ENCODE measurements at places on chromosomes 7 and 10. TPM values are rescaled to one million over a fixed set of nuclear protein-coding genes. Genes with fewer than 3 reads are reported as not detected.
A peak's percentile ranks its signal among the peaks of the same experiment; 100 is the strongest.

Gene NRP1
- 46.9 TPM for total RNA-seq

Gene SH2D4B
- total RNA-seq = not detected

Gene ENTPD1
- total RNA-seq = 8.9 TPM

Gene DOCK1
- total RNA-seq = 55.5 TPM

Gene TFEC
- 34.8 TPM for total RNA-seq

GRCh38 chr10:88386204-88386788, 196.8 kb downstream of the RNLS start:
- H3K36me3 ChIP-seq = no peaks in the 10 kb centered on the region
- H3K27me3 ChIP-seq = no peaks in the 10 kb centered on the region
- H3K4me1 ChIP-seq = peaks cover 40% of the 10 kb centered on the region
- DNase-seq = peak; percentile 53
- H3K27ac ChIP-seq = peak overlapping the region; percentile 95

GRCh38 chr7:1671594-1672451, 1.7 kb downstream of the ELFN1 start:
- no peak overlapping the region for H3K4me3 ChIP-seq
- H3K27me3 ChIP-seq = peaks cover 51% of the 10 kb centered on the region
- peaks cover 17% of the 10 kb centered on the region for H3K4me1 ChIP-seq

DNA sequence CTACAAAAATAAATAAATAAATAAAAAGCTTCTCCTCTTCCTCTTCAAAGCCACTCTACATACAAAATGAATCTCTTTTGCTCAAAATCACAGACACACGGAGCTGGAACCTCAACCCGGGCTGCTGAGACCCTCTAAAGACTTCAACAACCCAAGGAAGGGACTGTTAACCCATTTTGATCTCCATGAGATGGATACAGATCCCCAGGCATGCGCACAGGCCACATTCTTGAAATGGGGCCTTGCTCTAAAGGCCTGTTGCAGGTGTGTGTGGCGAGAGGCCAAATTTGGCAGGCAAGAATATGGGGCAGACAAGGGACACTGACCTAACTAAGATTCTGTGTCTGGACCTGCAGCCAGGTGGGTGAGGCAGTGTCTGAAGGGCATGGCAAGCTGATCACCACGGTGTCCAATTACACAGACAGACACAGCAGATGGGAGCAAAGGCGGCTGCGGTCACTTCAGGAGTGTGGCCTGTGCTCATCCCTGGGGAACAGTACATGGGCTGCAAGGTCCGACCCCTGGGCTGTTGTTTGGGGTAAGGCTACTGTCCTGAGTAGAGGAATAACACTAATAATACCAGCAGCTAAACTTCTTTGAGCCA, 219.8 kb downstream of the HECW1 start:
- no peaks in the 10 kb centered on the region for H3K36me3 ChIP-seq
- H3K27me3 ChIP-seq = no peaks in the 10 kb centered on the region
- H3K27ac ChIP-seq = no peak overlapping the region
- no peak overlapping the region for H3K4me3 ChIP-seq
- no peaks in the 10 kb centered on the region for H3K4me1 ChIP-seq

DNA sequence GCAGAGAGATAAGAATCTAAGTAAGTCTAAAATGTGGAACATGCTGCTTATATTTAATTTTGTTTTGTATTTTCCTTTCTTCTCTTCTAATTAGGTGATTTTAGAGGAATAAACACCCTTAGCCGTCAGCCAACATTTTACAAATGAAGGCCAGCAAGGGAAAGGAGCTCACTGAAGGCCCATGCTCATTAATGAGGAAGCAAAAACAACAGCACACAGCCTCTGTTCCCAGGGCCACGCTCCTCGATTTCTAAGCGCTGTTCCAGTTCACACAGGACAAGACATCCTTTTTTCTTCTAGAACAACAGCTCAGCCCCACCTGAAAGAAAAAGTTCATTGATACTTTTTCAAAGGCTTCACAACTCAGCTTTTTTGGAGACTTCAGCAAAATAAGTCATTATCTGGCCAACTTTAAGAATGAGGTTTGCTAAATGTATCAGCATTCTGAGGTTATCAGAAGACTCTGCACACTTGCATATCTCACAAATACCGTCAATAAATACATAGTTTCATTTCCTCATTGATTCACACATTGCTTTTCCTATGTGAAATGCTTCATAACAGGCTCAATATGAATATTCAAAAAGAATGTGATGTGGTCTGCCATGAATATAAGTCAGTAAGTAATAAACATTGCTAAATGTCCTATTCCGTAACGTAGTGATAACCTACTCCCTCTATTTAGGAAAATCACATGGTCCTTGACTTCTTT, 34.8 kb upstream of the SFMBT2 start:
- no peak overlapping the region for H3K4me3 ChIP-seq
- H3K27ac ChIP-seq = no peak overlapping the region
- no peak for DNase-seq

DNA sequence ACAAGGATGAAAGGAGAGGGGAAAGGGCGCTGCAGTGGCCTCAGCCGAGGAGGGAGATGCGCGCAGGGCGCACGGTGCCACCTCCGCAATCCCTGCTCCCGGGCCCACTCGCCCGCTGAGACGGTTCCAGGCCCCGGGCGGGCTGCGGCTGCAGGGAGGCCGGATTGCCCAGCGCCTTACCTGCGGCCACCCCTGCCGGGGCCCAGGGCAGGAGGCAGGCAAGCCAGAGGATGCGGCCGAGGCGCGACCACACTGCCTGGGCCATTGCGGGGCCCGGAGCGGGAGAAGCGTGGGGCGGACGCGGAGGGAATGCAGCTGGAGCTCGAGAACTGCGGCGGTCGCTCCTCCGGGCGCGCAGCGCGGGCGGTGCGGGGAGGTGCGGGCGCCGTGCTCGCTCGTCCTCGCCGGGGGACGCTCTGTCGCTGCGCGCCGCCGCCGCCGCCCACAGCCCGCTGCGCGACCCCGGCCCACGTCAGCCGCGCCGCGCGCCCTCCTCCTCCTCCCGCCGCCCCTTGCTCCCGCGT, at the start of gene TMEM130:
Gene TMEM130 (minus strand): TSS at position 418 of the 524 bp plus-strand sequence. CDS start 153 bp downstream, at position 265.
- no peaks in the 10 kb centered on the region for H3K36me3 ChIP-seq
- H3K4me3 ChIP-seq = peak within 1 kb of the TSS; percentile 26
- H3K4me1 ChIP-seq = no peaks in the 10 kb centered on the region
- peaks cover 37% of the 10 kb centered on the region for H3K27me3 ChIP-seq
- DNase-seq = no peak
- no peak within 1 kb of the TSS for H3K27ac ChIP-seq

DNA sequence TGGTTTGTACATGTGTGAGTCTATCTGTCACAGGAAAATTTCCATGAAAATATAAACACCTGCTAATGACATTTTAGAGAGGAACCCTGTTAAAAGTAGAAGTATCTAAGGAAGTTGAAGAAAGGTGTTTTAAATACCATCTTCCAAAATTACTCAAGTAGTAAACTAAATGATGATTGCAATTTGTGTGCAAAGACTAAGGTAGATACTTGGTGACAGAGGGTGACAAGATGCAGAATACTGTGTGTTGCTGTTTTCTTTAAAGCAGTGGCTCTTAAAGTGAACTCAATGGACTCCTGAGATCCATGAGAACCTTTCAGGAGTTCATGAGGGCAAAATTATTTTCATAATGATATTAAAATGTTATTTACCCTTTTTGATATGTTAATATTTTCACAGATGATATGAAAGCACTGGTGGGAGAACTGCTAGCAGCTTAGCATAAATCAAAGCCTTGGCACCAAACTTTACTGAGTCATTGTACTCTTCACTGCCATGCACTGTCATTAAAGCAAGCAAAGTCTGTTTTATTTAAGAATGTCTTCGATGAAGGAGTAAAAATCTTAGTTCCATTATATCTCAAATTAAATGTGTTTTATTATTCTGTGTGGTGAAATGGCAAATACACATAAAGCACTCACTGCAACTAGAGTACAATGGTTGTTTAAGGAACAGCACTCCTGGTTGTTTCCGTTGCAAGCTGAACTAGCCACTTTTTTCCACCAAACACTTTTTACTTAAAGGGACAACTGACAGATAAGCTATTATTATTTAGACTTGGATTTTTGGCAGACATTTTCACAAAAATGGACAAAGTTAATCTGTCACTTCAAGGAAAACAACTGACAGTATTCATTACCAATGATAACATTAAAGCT, 133.7 kb downstream of the LRRN3 start:
- H3K4me1 ChIP-seq = peaks cover 2% of the 10 kb centered on the region
- no peak for DNase-seq
- no peak overlapping the region for H3K27ac ChIP-seq
- no peaks in the 10 kb centered on the region for H3K36me3 ChIP-seq
- H3K27me3 ChIP-seq = no peaks in the 10 kb centered on the region
- no peak overlapping the region for H3K4me3 ChIP-seq

DNA sequence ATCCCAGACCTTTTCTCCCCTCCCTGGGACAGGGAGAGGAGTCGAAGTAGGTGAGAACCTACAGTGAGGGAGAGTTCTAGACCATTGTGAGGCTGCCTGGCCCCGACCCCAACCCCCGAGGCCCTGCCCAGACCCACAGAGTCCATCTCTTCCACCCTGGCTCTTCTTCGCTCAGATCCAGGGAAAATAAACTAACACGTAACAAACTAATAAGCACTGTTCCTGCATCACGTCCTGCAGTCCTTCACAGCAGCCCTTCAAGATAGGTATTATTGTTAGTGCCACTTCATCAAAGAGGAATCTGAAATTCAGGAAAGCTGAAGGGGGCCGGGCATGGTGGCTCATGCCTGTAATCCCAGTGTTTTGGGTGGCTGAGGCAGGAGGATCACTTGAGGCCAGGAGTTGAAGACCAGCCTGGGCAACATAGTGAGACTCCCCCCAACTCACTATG, at the start of gene SPACDR:
Gene SPACDR (minus strand): TSS at position 51 of the 451 bp plus-strand sequence. CDS start 235 bp downstream, outside the sequence.
- H3K27ac ChIP-seq = no peak within 1 kb of the TSS
- no peaks in the 10 kb centered on the region for H3K36me3 ChIP-seq
- no peaks in the 10 kb centered on the region for H3K27me3 ChIP-seq

- H3K36me3 ChIP-seq = no peaks in the 10 kb centered on the region
- H3K4me1 ChIP-seq = no peaks in the 10 kb centered on the region
- H3K27ac ChIP-seq = no peak overlapping the region
- no peak for DNase-seq
- H3K4me3 ChIP-seq = no peak overlapping the region
Measured at GRCh38 chr7:128090492-128090891, 59.3 kb upstream of the LRRC4 start.

GRCh38 chr7:128201690-128202085, 39.4 kb upstream of the LEP start:
- DNase-seq = no peak
- no peak overlapping the region for H3K4me3 ChIP-seq
- H3K27me3 ChIP-seq = peaks cover 48% of the 10 kb centered on the region

DNA sequence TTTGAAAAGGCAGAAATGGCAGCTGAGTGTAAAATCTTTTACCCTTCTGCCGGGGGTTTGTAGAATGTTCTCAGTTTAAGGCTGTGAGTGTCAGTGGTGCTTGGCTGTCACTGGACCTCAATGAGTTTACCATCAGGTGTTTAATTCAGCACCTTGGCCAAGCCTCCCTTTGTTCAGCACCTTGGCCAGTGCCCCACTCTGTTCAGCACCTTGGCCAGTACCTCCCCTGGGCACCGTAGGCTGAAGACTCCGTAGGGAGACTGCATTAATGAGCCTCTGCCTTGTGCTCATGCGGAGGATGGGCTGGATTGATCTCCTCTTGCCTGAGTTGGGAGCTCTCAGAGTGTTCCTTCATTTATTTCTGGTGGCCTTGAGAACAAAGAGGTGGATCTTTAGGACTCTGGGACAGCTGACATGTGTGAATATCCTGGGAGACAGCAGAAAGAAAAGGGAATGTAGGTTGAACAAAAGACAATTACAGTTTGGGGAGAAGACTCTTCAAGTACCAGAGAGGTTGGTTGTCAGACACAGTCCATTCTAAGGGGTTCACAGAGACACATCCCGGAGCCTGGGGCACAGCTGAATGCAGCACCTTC, 1.6 kb downstream of the FAM24A start:
- peak; percentile 76 for DNase-seq
- no peaks in the 10 kb centered on the region for H3K36me3 ChIP-seq
- no peak overlapping the region for H3K27ac ChIP-seq
- H3K4me3 ChIP-seq = no peak overlapping the region

GRCh38 chr10:6002809-6003510, 25.6 kb upstream of the IL15RA start:
- H3K4me3 ChIP-seq = no peak overlapping the region
- no peak overlapping the region for H3K27ac ChIP-seq
- no peaks in the 10 kb centered on the region for H3K36me3 ChIP-seq
- H3K4me1 ChIP-seq = no peaks in the 10 kb centered on the region
- DNase-seq = no peak

- no peak for DNase-seq
- H3K4me3 ChIP-seq = no peak overlapping the region
- H3K27ac ChIP-seq = no peak overlapping the region
- no peaks in the 10 kb centered on the region for H3K36me3 ChIP-seq
- no peaks in the 10 kb centered on the region for H3K4me1 ChIP-seq
- no peaks in the 10 kb centered on the region for H3K27me3 ChIP-seq
Measured at GRCh38 chr7:101843293-101844271, 26.2 kb downstream of the CUX1 start.

GRCh38 chr10:79020605-79021004, 48.2 kb upstream of the ZMIZ1 start:
- H3K36me3 ChIP-seq = no peaks in the 10 kb centered on the region
- H3K27ac ChIP-seq = peak overlapping the region; percentile 57
- no peaks in the 10 kb centered on the region for H3K27me3 ChIP-seq
- no peak overlapping the region for H3K4me3 ChIP-seq
- H3K4me1 ChIP-seq = peaks cover 17% of the 10 kb centered on the region

- no peaks in the 10 kb centered on the region for H3K36me3 ChIP-seq
- H3K4me3 ChIP-seq = no peak overlapping the region
- peak overlapping the region; percentile 80 for H3K27ac ChIP-seq
Measured at GRCh38 chr7:93015101-93015778, 102.5 kb downstream of the SAMD9 start.

DNA sequence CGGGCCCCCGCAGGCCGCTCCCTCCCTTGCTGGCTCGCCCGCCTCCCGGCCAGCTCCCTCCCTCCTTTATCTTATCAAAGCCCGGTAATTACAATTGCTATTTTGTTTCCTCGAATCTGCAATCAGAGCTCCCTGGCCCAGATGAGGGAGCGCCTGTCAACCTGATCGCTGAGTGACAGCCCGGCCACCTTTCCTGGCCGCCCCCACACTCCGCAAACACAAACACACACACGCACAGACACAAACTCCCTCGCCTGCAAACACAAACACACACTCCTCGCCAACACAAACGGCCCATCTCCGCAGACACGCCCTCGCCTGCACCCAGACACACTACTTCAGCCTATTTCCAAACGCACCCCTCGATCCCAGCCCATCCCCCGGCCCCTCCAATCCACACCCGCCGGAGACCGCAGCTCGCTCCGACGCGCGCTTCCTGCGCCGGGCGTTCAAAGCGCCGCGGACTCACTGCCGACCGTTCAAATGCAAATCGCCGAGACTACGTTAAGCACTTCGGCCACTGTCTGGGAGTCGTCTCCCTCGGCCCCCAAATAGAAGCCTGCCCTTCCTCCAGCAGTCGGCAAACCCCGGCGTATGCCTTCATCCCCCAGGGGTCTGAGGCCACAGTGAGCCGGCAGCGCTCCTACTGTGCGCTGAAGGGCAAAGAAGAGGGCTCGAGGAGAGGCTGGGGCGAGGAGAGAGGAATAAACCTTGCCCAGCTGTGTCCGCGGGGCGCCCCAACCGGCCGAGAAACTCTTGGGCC, 3.0 kb upstream of the FGF8 start:
- H3K4me1 ChIP-seq = peaks cover 33% of the 10 kb centered on the region
- no peak overlapping the region for H3K27ac ChIP-seq
- H3K27me3 ChIP-seq = peaks cover 50% of the 10 kb centered on the region
- peak overlapping the region; percentile 27 for H3K4me3 ChIP-seq

GRCh38 chr10:43976292-43976691, 327.6 kb upstream of the ZNF32 start:
- H3K4me3 ChIP-seq = no peak overlapping the region
- H3K27me3 ChIP-seq = no peaks in the 10 kb centered on the region
- no peaks in the 10 kb centered on the region for H3K36me3 ChIP-seq

GRCh38 chr7:66720561-66720960, 20.0 kb upstream of the RABGEF1 start:
- no peak overlapping the region for H3K27ac ChIP-seq
- no peak for DNase-seq
- no peaks in the 10 kb centered on the region for H3K4me1 ChIP-seq
- H3K36me3 ChIP-seq = no peaks in the 10 kb centered on the region
- H3K4me3 ChIP-seq = no peak overlapping the region
- no peaks in the 10 kb centered on the region for H3K27me3 ChIP-seq
